ENCODE measurements at places on chromosomes 3 and 15. TPM values are rescaled to one million over a fixed set of nuclear protein-coding genes. Genes with fewer than 3 reads are reported as not detected.

ST8SIA2 gene
- total RNA-seq: not detected

DNA sequence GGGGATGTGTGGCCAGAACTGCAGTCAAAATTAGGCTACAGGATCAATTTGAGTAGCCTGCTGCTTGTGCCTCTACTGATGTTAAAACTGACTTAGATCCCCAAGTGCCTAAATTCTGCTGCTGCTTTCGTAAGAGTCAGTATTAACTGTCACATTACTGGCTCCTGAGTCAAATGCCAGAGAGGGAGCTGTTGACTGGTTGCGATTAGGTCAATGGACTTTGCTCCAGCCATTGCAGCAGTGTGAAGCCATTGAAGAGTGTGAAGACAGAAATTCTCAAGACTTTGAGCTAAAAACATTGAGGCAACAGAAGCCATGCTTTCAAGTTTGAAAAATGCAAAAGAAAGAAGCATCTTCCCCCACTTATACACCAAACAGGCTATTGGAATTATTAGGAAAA, 151.1 kb upstream of the MITF start:
- no peak for DNase-seq

TM4SF18 gene
- 6.6 TPM for total RNA-seq

GRCh38 chr3:187125319-187126031, 13.8 kb downstream of the RPL39L start:
- DNase-seq: no peak

- no peak for DNase-seq
These were observed 6.6 kb downstream of the KATNBL1 start for GRCh38 chr15:34203305-34203704.
